CD4-positive, alpha-beta T cell treated with Interleukin-2 at 100 ng/mL for 4 hours (primary cell): ENCODE measurements at places on chromosomes 2 and 18.

DNA sequence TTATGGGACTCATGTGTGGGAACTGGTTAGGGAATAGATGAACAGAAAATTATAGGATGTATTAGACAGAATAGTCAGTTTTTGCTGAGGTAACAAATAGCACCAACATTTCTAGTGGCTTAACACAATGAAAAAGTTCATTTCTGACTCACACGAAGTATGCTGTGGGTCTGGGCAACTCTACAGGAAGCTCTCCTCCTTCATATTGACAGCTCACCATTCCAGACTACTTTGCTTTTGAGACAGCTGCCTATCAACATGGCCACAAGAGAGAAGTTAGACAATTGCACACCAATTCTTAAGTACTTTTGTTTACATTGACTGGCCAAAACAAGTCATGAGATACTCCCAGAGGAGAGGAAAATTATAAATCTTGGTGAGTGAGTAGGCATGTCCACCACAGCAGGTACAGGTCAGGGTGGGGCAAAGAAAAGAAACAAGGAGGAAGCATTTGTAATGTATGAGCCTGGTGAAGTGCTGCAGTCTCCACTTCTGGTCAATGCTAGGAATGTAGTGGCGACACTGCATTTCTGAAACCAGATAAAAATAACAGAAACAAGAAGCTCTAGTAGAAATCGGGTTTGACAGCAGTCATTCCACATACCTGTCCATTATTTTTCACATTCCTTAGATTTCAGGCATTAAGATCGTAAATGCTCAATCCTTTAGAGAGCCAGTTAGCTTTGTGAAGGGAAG, 141.6 kb downstream of the ICOS start:
- DNase-seq, result no peak

- DNase-seq, result no peak
Observed at GRCh38 chr2:240455647-240456446, 20.4 kb downstream of the GPC1 start.

GRCh38 chr2:136328207-136328795, 210.4 kb upstream of the CXCR4 start:
- no peak for DNase-seq

DNA sequence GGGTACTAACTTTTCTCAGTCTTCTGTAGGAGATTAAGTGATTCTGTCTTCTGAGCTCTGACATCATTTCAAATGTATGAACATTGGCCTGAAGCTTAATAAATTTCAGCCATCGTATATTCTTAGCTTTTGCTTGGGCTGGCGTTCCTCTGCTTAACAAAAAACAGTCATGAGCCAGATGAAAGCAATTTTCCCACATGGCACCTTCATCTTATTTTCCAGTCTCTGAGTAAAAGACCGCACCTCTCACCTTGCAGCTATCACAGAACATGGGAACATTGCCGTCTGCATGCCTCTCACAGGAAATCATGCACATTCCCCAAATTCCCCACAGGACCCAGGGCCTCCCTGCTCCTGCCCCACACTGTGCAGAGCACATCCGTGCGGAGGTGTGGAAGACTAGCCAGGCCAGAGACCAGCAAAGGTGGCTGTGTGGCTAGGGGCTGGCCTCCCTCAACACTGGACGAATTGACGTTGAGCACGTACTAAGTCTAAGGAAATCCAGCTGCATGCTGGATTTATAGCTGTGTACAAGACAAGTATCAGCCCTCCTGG, 531.8 kb upstream of the ID2 start:
- no peak for DNase-seq

- DNase-seq, result no peak
Observed at GRCh38 chr2:18094277-18094676, 215.8 kb downstream of the KCNS3 start.

DNA sequence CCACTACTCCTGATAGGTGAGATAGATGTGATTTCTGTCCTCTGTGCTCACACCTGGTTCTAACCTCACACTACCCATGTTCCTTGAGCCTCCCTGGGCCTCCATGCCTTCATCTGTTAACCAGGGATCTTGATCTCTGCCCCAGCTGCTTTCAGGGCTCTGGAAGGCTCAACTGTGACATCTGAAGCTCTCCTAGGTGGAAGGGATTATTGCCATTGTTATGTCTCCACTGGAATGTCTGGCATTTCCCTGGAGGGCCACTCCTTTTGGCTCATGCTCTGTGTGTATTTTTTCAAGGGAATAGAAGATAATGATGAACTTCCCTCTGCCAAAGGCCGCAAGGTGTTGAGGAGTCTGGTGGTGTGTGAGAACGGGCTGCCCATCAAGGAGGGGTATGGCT, 41.2 kb downstream of the PCARE start:
- DNase-seq, result no peak

- no peak for DNase-seq
Observed at GRCh38 chr2:419687-420317, 131.9 kb upstream of the ALKAL2 start.

DNA sequence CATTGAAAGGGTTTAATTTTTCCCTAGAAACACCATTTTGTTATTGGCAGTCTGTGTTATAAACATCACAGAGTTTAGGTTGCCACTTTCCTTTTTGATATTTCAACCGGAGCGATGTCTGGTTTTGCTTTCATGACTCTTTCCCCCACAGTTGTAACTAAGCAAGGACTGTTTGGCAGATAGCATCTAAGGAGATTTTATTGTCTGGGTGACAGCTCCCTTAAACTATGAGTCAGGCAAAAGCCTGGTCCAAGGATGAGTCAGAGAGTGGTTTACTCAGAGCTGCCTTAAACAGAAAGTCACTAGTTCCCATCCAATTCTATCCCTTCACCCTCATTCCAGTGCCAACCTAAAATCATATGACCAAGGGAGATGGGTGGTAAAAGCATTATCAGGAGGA, 341.6 kb upstream of the VWC2L start:
- no peak for DNase-seq

DNA sequence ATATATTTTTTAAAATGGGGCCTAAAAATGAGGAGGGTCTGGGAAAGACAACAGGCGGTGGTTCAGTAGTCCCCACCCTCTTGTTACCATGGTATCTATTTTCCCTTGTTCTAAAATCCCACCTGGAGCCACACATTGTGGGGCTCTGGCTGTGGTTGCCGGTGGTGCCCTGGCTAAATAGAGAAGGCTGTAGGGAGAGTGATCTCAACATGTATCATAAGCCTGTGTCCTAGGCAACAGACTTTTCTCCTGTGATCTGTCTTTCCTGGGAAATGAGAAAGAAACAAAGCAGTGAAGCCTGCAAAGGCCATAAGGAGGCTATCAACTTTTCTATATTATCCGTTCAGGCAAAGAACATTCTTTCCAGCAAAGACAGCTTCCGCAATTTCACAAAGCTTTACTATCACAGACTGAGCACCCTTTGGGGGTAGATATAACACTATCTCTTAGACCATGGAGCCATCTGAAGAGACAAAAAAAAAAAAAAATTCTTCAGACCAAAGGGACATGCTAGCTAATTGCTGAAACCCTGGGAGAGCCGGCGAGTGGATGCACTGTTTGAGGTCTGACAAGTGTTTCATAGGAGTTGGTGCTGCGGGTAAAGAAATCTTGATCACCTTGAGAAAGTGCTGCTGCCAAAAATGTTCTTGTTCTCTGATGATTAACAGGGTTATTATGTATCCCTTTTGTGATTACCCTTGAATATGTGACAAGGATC, 879.2 kb upstream of the DDX18 start:
- no peak for DNase-seq

DNA sequence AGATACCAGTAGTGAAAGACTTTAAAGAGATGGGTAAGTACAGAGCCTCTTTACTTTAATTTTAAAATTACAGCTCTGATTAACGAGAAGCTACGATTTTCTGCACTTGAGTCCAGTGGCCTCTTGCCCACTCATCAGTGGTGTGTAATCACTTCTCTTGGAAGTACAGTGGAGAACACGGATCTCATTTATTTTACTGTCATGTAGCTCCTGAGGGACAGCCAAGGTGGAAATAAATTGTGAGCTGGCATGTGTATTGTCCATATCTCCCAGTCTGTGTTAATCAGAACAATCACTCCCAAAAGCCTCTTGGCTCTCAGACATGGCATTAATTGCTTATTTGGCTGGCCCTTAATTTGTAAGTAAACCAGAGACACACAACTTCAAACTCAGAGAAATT, 69.4 kb downstream of the LOXHD1 start:
- DNase-seq, result no peak

- no peak for DNase-seq
Observed at GRCh38 chr2:72132981-72133720, 14.5 kb downstream of the CYP26B1 start.

DNA sequence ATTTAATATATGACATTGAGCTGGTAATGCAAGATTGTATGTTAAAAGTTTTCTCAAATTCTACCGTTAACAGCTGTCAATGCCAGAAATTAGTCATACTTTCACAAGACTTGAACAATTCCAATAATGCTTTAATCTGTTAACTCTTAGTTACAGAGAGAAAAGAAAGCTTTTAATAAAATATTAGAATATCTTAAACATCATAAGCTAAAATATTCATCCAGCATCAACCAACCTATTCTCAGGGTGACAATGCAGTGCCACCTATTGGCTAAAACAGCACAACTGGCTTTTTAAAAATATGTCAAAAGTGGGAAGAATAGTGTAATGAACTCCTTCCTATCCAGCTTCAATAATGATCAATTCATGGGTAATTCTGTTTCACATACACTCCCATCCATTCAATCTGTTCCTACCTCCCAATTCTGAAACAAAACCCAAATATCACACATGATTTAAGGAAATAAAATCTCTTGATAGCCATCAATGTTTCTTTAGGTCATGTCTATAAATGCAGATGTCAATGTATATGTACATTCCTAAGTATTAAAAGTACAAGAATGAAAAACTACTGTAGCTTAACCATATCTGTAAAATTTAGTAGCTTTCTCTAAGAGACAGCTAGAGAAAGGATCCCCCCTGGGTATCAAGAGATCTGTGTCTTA, 79.8 kb upstream of the CCDC141 start:
- DNase-seq, result peak; percentile 23

GRCh38 chr18:67092141-67092540, 424.4 kb downstream of the DSEL start:
- DNase-seq, result no peak

- DNase-seq, result no peak
Observed at GRCh38 chr2:63444565-63445288, 143.6 kb downstream of the WDPCP start.

DNA sequence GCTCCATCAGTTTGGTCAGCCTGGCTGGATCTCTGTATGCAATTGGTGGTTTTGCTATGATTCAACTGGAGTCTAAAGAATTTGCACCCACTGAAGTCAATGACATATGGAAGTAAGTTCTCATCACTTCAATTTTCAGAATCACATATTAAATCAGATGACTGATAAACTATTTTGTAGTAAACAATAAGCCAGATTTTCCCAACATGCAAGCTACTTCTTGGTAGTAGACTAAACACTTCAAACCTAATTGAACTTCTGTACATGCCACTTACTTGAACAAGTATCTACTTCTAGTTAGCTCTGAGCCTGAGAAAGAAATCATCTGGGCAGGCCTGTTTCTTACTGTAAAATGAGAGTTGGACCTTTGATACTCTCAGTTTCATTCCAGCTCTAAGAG, 11.4 kb downstream of the KLHL41 start:
- DNase-seq, result no peak

DNA sequence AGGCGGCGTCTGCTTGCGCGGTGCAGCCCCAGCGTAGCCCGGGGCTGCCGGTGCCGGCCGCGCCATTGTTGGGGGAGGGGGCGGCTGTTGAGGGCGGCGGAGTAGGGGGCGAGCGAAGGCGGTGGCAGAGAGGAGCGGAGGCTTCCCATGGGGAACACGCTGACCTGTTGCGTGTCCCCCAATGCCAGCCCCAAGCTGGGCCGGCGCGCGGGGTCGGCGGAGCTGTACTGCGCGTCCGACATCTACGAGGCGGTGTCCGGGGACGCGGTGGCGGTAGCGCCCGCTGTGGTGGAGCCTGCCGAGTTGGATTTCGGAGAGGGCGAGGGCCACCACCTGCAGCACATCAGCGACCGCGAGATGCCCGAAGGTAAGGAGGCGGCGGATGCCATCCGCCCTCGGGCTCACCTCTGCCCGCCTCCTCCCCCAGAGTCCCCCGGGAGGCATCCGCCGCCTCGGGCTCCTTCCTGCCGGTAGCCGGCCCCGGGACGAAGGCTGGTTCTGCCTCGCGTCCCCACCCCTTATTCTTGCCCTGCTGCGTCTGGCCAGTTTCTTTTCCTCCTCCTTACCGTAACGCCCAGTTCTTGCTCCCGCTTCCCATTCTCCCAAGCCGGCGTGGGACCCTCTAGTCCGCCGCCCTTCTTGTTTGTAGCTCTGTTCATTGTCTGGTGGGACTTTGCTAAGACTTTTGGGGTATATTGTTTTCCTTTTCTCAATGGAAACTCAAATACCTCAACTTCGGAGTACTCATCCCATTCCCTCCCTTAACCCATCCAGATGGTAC, 500 bp downstream of the CCNYL1 start:
- peak; percentile 42 for DNase-seq

DNA sequence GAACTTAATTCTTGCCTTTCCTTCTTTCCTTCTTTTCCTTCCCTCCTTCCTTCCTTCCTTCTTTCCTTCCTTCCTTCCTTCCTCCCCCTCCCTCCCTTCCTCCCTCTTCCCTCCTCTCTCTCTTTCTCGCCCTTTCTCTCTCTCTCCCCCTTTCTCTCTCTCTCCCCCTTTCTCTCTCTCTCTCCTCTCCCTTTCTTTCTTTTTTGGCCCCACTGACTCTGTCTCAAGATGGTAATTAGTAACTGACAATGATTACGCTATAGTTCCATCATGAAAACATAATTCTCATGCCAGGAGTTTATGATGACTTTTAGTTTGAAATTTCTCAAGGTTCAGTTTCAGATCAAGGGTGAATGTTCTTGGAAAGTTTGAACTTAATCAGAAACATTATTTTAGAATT, 14.8 kb upstream of the CTLA4 start:
- DNase-seq, result no peak

DNA sequence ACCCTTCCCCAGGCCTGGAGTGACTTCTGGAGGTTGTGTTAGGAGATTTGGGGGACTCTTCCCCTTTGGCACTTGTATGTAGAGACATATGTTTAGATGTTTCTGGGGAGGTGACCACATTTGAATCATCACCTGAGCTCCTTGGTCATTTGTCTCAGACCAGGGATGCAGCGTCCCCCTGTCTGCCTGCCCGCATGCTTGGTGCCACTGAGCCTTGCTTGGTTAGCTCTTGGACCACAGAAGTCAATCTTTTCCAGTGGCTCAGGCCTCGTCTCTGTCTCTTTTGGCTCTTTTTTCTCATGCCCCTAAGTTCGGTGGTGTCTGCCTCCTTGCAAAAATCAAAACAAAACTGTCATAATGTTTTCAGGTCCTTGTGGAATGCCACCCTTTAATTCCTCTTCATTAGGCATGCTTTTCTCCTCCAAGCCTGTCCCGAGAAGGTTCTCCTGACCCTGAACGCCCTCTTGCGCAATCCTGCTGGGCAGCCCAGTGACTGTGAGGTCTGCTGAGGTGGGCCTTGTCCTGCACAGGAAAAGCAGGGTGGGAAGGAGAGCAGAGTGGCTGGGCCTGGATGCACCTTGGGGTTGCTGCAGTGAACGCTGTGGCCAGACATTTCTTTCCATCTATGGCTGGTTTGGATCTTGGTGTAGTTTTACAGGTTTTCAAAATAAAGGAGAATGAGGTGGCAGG, 24.9 kb downstream of the GLI2 start:
- no peak for DNase-seq

- DNase-seq, result no peak
Observed at GRCh38 chr2:240819858-240820606, at the start of gene KIF1A. Gene KIF1A (minus strand): TSS chr2:240820219. CDS start chr2:240797752, 22,467 bp downstream.
